NCI-H1048 (cell line): ENCODE measurements at places on chromosomes 5 and 9.

DNA sequence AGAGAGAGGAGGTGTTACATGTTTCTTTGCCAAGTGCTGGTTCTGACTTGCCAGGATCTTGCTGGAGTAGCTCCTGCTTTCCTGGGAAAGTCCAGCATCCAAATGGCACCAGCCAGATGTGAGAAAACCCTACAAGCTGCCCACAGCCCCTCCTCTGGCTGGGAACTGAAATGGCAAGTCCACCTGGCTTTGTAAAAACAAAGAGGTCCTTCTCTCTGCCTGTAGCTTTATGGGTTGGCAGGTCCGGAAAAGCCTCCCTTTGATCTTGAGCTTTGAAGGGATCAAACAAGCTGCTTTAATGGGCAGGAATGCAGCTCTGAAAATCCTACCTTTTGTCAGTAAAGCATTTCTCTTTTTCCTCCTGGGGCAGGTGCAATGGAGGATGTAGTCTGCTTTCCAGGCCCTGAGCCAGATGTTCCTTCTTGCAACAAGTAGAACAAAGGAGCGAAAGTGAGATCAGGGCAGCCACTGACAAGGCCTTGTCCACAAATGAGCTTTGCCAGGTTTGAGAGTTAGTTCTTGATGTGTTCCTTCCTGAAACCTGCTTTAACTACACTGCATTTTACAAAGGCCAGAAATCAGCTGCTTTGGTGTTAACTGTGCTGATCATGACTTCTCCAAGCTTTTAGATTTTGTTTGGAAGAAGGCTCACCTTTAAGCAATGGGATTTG lies 456.7 kb downstream of the ZNF608 start:
- DNase-seq = no peak

DNA sequence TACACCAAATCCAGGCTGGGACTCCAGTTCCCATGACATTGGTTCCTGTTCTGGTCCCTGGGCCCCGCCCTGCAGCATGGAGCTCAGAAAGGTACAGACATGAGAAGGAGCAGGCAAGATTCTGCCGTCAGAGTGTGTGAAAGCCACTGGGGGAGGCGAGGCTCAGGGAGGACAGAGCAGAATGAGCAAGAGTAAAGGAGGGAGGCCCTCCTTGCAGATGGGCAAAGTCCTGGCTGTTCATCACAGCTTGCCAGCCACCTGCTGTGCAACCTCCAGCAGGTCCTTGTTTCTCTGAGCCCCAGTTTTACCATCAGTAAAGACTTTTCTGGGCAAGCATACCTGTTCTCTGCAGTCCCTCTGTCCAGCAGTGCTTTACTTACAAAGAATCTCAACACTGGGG lies 73.3 kb downstream of the HRH2 start:
- DNase-seq = no peak

DNA sequence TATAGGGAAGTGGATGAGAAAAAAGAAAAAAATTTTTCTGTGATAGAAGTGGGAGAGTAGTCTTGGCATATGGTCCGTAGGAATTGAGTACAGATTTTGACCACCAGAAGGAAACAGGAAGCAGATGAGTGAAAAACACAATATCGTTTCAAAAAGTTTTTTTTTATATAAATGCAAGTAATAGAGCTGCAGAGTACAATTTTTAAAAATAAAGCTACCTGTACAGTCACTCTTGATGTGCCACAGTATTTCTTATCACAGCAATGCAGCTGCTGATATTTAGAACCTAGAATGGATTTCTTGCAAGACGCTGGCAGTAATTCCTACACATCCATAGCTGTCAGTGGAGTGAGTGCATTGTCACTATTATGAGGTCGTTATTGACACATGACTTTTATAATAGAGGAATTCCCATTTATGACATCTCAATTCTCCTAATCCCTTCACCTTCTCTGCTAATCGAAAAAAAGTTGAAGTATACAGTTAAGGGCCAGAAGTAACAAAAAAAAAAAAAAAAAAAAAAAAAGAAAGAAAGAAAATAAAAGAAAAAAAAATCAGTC lies 477.7 kb downstream of the TAF11L14 start:
- DNase-seq = no peak

GRCh38 chr5:108711898-108712297 lies 35.8 kb upstream of the FER start:
- no peak for DNase-seq

DNA sequence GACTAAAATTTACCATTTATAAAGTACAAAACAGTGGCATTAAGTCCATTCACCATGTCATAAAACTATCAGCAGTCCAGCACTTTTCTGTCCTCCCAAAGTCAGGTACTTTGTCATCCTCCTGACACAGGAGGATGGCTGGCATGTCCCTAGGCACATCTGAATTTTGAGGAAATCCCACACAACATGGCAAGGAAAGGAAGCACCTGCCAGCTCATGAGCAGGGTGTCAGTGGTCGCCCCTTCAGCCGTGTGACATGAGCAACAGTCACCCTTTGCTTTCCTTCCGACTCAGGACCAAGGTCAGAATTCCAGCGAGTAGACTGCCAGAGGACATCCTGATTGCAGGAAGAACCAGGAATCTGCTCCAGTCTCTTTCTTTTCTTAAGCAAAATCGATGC lies 77.1 kb downstream of the PPARGC1B start:
- DNase-seq = no peak

DNA sequence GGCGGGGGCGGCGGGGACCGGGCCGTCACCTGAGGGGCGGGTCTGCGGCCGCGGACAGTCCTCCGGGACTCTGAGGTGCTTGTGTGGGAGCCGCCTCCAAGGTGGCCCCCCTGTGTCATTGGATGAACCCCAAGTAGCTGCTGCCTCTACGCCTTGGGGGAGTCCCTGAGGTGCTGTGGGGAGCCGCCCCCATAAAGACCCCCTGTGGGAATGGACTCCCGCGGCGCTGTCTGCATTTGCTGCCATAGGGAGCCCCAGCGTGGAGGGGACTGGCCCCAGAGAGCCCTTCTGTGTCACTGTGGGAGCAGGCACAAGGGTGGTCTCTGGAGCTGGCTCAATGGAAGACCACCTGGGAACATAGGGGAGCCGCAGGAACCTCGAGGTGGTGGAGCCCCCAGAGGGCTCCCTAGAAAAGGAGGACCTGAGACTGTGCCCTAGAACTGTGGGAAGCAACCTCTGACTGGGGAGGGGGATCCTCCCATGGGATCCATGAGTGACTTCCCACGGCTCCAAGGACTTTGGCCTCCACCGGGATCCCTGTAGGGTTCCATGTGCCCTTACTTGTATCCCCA lies 412 bp downstream of the PHF24 start:
- no peak for DNase-seq

DNA sequence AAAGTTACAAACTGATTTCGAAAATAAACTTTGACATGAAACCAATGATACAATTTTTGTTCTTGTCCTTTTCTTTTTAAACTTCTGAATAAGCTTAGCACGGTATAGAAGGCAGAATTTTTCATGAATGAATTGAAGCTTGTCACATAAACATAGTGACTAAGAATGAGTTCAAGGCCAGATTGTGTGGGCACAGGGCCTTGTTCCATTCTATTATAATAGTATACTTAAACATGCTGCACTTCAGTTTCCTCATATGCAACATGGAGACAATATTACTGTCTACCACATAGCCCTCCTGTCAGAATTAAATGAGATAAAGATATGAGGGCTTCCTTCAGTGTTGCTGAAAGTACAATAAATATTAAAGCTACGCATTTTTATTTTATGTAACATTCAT lies 204.2 kb upstream of the HAPLN1 start:
- no peak for DNase-seq

GRCh38 chr9:76692458-76693129 lies 71.6 kb upstream of the PCA3 start:
- DNase-seq = no peak

- no peak for DNase-seq
These were observed 5.0 kb downstream of the FNIP1 start for GRCh38 chr5:131791866-131792265.

- DNase-seq = no peak
These were observed 24.1 kb upstream of the PTGS1 start for GRCh38 chr9:122346478-122347347.

DNA sequence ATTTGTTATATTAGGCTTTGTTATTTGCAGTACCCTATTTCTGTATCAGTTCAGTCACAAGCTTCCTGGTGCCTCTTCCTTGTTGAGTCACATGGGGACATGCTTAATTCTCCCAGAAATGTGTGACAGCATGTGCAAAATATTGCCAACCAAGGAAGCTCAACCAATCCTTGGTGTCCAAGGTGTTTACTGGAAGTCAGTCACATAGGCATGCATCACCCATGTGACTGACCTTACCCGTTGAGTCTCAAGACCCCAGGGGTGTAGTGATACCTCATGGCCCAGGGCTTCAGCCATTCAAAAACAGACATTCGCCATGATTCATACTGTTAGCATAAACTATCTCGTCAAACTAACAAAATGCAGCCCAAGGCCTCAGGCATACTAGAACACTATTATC lies 9.3 kb upstream of the ANKDD1B start:
- DNase-seq = no peak

GRCh38 chr9:128245421-128246151 lies 30.2 kb downstream of the GOLGA2 start:
- no peak for DNase-seq

- no peak for DNase-seq
These were observed 244.2 kb upstream of the MEF2C start for GRCh38 chr5:89127191-89127590.

DNA sequence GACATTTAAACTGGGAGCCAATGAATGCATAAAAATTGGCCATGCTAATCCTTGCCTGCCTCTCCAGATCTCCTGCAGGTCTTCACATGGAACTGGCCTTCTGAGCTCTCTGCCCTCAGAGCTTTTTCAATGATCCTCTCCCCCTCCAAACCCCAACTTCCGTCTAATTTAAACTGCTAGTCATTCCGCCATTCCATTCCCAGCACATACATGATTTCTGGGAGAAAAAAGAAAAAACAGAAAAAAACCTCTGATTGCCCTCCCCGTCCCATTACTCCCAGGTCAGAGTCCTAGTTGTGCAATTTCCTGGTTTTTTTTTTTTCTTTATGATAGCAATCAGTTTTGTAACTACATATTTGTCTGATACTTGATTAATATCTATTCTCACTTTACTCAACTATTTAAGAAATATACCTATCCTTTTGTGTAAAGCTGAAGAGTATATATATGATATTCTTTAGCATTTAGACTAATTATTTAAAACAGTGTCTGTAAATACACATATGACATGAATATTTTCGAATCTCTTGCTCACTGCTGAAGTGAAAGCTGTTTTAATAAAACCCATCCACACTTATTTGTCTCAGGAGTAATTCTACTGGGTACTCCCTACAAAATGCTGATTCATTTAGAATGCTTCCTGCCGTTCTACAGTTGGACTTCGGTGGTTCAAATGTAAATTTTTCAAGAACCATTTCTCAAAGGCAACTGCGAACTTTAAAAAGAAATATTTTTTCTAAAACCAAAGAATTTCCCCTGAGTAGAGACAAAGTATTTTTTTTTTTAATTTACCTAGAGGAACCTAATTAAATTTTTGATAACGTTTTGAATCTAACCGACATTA lies 1.6 kb downstream of the HINT1 start:
- DNase-seq = no peak

- DNase-seq = no peak
These were observed 372.6 kb downstream of the EBF1 start for GRCh38 chr5:158727136-158727535.

GRCh38 chr5:66348387-66349125 lies 204.5 kb downstream of the SREK1 start:
- no peak for DNase-seq

GRCh38 chr9:116160676-116161571 lies 7.3 kb downstream of the PAPPA start:
- DNase-seq = no peak

DNA sequence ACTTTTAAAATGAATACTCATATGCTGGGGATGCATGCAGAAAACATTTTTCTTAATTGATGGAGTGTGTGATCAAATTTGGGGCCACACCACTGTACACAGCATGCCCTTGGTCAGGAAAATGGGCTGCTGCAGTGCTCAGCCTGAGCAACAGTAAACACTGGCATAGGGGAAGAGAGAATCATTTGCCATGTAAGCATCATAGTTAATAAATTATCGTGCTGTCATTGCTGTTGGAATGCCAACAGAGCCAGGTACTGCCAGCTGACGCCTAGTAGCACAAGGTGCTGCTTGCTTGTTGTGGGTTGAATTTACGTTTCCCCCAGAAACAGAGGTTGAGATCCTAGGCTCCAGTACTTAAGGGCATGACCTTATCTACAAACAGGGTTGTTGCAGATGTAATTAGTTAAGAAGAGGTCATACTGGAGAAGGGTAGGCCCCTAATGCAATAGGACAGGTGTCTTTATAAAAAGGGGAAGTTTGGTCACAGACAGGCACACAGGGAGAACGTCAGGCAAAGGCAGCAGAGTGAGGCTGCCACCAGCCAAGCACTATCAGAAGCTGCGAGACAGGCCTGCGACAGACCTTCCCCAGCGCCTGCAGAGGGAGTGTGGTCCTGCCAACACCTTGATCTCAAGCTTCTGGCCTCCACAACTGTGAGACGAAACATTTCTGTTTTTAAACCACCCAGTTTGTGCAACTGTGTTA lies 25.3 kb downstream of the DAP start:
- DNase-seq = no peak

- no peak for DNase-seq
These were observed 73.3 kb downstream of the NNT start for GRCh38 chr5:43676083-43676840.
